ENCODE measurements at places on chromosomes 16 and 17.

GRCh38 chr16:88071908-88072307 is 120.7 kb downstream of the BANP start:
- no peak for DNase-seq

DNA sequence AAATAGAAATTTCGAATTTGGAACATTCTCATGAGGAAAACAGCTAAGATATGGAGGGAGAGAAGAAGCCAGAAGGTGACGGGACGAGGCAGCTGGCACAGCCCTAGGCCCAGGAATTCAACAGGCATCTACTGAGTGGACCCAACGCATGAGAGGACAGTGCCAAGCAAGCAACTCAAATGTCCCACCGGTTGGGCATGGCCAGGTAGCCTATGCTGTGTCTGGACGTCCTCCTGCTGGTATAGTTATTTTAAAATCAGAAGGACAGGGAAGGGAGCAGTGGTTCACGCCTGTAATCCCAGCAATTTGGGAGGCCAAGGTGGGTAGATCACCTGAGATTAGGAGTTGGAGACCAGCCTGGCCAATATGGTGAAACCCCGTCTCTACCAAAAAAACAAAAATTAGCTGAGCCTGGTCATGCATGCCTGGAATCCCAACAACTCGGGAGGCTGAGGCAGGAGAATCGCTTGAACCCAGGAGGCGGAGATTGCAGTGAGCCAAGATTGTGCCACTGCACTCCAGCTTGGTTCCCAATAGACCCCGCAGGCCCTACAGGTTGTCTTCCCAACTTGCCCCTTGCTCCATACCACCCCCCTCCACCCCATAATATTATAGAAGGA is 2.0 kb downstream of the GH1 start:
- DNase-seq, result no peak

- no peak for DNase-seq
Observed at GRCh38 chr17:40598619-40599467, 33.6 kb upstream of the CCR7 start.

DNA sequence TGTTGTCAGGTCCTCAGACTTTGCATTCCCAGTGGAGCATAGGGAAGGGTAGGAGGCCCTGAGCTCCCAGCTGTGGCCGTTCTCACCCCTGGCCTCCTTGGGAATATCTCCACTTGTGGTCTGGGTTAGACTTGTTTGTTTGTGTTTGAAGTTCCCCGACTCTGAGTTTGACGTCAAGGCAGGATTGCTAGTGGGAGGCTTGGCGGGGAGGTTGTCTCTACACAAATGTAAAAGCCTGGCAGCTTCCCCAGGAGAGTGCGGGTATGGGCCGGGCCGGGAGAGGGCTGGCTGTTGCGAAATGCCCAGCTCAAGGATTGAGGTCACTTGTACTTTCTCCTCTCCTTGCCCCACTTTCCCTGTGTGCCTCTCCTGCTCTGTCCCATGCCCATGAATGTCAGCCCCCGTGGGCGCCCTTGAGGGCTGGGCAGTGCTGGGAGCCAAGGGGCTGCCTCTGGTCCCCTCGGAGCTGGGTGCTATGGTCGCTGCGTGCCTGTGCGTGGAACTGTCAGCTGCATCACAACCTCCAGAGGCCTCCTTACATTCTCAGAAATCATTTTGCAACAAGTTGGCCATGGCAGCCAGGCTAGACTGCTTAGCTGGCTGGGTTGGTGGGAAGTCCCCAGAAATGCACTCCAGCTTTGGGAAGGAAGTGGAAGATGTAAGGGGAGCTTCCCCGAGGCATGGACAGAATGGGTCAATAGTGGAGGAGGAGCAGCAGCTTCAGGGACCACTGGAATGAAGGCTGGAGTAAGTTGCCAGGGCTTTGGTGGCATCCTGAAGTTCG is 84.3 kb downstream of the KSR1 start:
- no peak for DNase-seq

GRCh38 chr17:47703671-47704070 is 9.7 kb downstream of the TBKBP1 start:
- DNase-seq, result no peak

DNA sequence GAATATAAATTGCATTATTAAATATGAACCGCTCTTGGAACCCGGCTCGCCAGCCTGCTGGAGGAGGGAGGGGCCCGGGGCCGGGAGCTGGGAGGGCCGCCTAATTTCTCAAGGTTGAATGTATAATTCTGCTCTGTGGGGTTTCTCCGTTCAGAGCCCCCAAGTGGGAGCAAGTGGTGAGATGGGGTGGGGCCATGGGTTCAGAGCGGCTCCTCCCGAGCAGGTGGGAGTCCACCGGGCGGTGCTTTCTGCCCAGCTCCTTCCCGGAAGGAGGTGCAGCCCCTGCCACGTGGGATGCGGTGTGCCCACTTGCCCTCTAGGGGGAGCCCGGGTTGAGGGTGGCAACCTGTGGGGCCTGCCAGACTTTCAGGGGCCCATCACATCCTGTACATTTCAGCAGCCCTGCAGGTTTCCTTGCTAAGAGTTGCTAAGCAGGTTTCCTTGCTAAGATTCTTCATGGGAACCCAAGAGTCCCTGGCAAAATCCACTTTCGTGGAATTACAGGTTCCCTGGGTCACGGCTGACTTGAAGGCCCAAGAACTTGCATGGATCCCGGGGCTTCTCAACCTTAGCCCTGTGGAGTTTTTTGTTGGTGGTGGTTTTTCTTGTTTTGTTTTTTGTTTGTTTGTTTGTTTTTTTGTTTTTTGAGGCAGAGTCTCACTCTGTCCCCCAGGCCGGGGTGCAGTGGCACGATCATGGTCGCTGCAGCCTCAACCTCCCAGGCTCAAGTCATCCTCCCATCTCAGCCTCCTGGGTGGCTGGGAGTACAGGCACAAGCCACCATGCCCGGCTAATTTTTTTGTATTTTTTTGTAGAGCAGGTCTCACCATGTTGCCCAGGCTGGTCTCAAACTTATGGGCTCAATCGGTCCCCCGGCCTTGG is 196.7 kb upstream of the GSE1 start:
- peak; percentile 47 for DNase-seq

DNA sequence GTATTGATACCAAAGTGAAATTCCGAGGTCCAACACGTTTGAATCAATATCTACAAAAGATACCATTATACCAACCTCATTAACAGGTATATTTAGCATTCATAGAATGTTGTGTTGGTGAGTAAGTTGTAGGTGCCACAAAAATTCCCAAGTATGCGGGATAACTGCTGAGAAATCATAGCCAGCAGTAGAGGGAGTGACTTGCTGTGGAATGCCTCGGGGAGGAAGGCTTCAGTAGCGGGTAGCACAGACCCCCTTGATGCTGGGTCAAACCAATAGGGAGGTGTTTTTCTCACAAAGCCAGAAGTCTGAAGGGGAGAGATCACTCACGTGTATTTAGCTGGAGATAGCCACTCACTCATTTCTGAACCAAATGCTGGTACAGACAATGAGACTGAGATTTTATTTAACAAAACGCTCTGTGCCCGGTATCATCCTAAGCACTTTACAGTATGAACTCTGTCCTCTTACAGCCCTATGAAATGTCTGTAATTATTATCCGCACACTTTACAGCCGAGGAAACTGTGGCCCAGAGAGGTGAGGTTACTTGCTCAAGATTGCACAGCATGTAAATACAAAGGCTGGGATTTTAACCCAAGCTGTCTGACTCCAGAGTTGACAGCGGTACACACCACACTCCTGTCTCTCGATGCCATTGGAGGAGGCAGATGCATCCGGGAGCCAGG is 23.1 kb downstream of the HSBP1 start:
- DNase-seq, result no peak

GRCh38 chr17:75755205-75755901 is 9.6 kb downstream of the GALK1 start:
- DNase-seq, result no peak
